Heart left ventricle (tissue), 16 donors: ENCODE measurements at places on chromosomes 2 and 18. TPM values are rescaled to one million over a fixed set of nuclear protein-coding genes. Genes with fewer than 3 reads are reported as not detected.

Gene TMEM247
- not detected for total RNA-seq

Gene DUSP19
- total RNA-seq: 7.7 TPM

Gene CDH7
- total RNA-seq: not detected

Gene CEP192
- 27.5 TPM for total RNA-seq

Gene UGT1A4
- total RNA-seq: not detected

Gene ERFE
- total RNA-seq: 0.40 TPM

Gene ANKRD23
- total RNA-seq: 4.8 TPM

Gene SCG2
- 0.73 TPM for total RNA-seq

Gene NPPC
- 0.65 TPM for total RNA-seq

Gene ZRANB3
- 1.2 TPM for total RNA-seq

Gene CCDC74A
- total RNA-seq: 1.9 TPM

Gene CFC1
- not detected for total RNA-seq

Gene NGEF
- not detected for total RNA-seq

Gene HOXD9
- total RNA-seq: not detected

Gene CXCR4
- 4.9 TPM for total RNA-seq

Gene IL1RL1
- 6.7 TPM for total RNA-seq

Gene CYBRD1
- 78.5 TPM for total RNA-seq

Gene SAG
- not detected for total RNA-seq

Gene CIB4
- total RNA-seq: not detected

Gene RAPGEF4
- total RNA-seq: 3.5 TPM

Gene LCT
- total RNA-seq: not detected

Gene DOK6
- 9.7 TPM for total RNA-seq

Gene GPR45
- total RNA-seq: not detected

Gene CLIP4
- 57.4 TPM for total RNA-seq

Gene TRAF3IP1
- 10.3 TPM for total RNA-seq

Gene RALB
- total RNA-seq: 48.8 TPM

Gene CHRND
- total RNA-seq: not detected

Gene CFLAR
- total RNA-seq: 130 TPM

Gene APCDD1
- 65.4 TPM for total RNA-seq

Gene UGT1A6
- not detected for total RNA-seq
